ENCODE measurements at places on chromosomes 7 and 10.
A peak's percentile ranks its signal among the peaks of the same experiment; 100 is the strongest.

GRCh38 chr7:1812509-1813393, 142.7 kb downstream of the ELFN1 start:
- DNase-seq, result no peak

DNA sequence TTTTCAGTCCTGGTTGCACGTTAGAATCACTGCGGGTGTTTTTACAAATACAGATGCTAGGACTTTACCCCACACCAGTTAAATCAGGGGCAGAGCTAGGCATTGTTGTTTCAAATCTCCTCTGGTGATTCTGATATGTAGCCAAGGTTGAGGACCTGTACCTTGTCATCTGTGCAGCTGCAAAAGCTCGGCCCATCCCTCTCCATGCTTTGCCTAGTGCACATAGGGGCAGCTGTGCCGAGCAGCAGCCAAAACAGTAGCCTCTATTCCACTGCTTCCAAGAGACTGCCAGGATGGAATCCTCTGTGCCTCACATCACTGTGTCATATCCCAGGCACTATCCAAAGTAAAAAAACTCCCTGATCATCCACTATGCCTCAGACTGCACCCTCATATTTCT, 181.3 kb downstream of the CDK14 start:
- no peak for DNase-seq

DNA sequence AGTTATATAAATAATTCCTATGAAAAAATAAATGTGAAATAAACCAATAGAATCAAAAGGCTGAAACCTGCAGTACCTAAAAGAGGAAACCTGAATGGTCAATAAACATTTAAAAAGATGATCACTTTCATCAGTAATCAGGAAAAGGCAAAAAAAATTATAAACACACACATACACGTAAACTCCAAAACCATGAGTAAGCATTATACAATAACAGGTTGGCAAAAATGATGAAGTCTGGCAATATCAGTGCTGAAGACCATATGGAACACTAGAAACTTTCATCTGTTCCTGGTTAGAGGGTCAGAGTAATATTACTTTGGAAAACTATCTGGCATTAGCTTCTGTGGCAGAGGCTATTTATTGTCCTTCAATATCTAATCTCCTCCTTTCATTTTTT, 38.5 kb downstream of the PTF1A start:
- no peak for DNase-seq

GRCh38 chr7:90595801-90596670, at the start of gene CDK14:
Gene CDK14, plus strand, starts transcription at chr7:90596321. Its CDS starts 307 bp downstream, at chr7:90596628.
- peak; percentile 83 for DNase-seq

DNA sequence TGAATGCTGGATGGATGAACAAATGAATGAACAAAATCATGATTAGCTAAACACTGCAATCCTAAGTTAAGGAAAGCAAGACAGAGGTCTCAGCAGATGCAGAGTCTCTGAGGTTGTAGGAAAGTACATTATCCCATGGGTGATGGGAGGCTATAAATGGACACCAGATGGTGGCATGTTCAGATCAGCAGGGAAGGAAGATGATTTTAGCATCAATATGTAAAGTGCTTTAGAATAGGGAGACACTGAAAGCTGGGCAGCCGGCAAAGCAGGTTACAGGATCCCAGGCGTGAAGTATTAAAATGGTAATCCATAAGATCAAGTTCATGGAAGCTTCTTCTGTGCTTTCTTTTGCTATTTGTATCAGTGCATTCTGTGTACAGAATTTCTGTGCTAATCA, 7.9 kb upstream of the RAPGEF5 start:
- DNase-seq, result no peak

GRCh38 chr7:116766881-116767280, 94.9 kb downstream of the MET start:
- no peak for DNase-seq

- DNase-seq, result no peak
These were observed 50.6 kb upstream of the DUSP5 start for GRCh38 chr10:110446954-110447608.

- no peak for DNase-seq
These were observed 7.2 kb downstream of the SFMBT2 start for GRCh38 chr10:7403620-7404019.

DNA sequence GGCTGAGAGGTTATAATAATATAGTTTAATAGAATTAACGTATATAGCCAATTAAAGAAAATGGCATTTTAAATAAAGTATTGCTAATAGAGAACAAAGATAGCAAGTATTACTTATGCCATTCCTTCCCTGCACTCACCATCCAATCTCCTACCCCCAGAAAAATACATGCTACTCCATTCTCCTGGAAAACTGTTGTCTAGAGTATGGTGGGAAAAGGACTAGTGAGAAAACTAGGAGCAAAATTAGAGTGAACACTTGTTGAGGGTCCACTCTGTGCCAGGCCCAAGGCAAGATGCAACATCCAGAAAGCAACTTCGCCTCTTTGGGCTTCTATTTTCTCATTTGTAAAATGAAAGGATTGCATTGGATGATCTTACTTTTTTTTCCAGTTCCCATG, 149.1 kb downstream of the CPED1 start:
- no peak for DNase-seq

- no peak for DNase-seq
These were observed 39.0 kb upstream of the PTPRZ1 start for GRCh38 chr7:121833991-121834390.

GRCh38 chr10:661597-662222, 27.8 kb downstream of the DIP2C start:
- no peak for DNase-seq

GRCh38 chr7:144622745-144623144, 213.1 kb downstream of the TPK1 start:
- no peak for DNase-seq

- no peak for DNase-seq
These were observed 132.9 kb downstream of the LRRN3 start for GRCh38 chr7:111223802-111224253.

DNA sequence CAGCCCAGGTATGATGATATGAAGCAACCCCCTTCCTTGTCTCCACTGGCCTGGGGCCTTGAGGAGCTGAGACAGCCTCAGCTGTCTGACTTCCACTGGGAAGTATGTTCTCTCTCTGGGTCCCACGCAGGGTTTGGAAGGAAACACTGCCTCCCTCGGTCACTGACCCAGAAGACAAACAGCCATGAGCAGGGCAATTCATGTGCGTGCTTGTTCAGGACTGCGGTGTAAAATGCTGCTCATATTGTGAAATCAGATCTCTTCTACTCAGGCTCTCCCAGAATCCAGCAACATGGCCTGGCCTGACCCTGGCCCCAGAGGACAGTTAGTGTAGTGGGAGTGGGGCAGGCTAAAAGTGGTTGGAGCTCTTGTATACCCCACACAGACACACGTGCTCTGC, 2.8 kb downstream of the CLCN1 start:
- no peak for DNase-seq

DNA sequence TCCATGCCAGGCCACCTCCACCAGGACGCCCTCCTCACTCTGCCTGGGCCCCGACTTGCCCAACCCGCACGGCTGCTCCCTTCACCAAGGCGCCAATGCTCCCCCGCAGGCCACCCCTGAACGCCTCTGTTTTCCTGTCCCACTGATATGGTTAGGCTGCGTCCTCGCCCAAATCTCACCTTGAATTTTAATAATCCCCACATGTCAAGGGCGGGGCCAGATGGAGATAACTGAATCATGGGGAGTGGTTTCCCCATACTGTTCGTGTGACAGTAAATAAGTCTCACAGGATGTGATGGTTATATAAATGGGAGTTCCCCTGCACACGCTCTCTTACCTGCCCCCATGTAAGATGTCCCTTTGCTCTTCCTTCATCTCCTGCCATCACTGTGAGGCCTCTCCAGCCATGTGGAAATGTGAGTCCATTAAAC, 29.8 kb downstream of the RSU1 start:
- DNase-seq, result no peak

DNA sequence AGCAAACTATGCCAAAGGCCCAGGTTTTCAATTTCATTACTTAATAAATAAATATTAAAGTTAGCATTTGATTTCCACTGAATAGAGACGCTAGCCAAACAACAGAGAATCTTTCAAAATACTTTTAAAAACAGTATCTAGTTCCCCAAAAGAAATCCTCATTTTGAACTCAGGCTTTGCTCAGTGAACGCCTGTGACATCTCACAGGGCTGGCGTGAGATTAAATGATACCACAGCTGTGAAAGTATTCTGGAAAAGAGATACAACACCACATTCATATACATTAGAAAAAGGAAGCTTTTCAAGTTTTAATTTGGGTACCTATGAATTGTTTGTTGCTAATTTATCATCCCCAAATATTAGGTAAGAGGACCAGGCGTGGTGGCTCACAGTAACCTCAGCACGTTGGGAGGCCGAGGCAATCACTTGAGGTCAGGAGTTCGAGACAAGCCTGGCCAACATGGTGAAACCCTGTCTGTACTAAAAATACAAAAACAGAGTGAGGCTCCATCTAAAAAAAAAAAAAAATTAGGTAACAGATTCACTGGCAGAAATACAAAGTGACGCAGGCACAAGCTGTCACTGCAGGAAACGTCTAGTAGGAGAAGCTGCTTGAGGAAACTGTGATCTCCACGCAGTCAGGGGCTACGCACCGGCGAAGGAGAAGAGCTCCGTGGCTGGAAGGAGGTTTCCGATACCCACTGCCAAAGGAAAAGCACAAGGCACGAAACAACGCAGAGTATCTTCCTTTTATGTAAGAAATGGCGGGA, 50.0 kb downstream of the AMZ1 start:
- no peak for DNase-seq

GRCh38 chr7:96596120-96596826, 113.4 kb downstream of the SEM1 start:
- peak; percentile 99 for DNase-seq

DNA sequence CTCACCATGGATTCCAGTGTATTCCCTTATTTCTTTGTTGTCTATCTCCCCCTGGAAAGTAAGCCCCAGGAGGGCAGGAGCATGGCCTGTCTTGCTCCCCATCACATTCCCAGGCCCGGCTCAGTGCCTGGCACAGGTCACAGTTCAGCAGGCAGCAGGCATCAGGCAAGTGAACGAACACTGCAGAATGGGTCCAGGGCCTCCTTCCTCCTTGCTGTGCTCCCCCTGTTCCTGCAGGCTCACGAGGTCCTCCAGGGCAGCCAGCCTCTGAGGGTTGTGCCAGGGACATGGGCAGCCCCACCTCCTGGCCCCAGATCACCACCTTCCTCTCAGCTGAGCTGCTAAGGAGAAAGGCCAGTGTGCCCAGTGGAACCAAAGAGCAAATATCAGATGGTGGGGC, 41.8 kb downstream of the PDLIM1 start:
- no peak for DNase-seq

- DNase-seq, result no peak
These were observed 25.1 kb upstream of the DDIT4 start for GRCh38 chr10:72248468-72249151.

- no peak for DNase-seq
These were observed 28.4 kb upstream of the PDLIM1 start for GRCh38 chr10:95319239-95319638.

DNA sequence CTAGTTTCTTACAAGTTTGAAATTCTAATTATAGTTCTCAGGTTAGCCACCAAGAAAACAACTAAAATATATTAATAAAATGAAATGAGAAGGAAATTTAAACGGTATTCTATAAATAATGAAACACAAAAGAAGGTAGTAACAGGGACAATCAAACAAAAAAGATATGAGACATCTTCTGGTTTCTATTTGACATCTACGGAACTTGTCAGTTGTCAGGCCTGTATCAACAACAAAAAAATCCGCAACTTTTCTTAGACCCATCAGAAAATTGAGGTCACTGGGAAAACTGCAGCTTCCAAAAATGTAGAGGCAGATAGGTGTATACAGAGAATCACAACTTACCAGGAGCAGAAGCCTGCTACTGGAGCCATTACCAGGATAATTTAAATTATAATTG, 70.6 kb downstream of the ZPBP start:
- no peak for DNase-seq

DNA sequence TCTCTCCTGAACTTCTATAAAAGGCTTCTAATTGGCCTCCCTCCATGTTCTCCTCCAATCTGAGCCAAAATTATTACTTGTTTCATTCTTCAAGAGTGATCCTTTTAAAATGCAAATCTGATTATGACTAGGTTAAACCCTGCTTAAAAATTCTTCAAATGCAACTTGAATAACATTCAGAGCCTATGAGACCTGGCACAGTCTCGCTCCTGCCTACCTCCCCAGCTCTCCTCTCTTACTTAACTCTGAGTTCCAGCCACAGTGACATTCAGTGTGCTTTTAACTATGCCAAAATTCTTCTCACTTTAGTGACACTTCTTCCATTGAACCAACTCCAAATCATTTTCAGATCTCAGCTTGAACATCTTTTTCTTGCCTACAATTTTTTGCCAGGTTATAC, 68.8 kb downstream of the TMEM168 start:
- DNase-seq, result no peak

DNA sequence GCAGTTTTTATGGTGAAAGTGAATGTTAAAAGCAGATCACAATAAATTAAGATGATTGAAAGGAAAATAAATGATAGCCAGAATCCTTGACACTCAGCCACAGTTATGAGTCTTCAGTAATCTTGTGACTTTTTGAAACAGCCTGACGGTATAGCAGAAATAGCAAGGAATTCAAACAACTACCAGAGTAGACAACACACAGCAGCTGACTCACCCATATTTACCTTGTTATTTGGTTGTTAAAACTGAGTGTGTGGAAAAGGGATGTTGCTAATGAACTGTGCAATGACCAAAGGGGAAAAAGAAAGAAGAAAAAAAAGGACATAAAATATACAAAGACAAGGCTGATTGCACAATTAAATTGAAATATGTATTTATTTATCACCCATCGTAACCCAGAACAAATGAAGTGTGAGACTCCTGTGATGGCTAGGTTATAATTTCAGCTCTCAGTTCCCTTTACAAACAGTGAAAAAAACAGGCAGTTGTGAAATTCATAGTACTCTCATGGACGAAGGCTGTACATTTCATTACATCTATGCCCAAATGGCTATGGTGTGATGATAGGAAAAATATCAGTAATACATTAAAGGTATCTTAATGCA, 1023.0 kb upstream of the SORCS1 start:
- DNase-seq, result no peak

DNA sequence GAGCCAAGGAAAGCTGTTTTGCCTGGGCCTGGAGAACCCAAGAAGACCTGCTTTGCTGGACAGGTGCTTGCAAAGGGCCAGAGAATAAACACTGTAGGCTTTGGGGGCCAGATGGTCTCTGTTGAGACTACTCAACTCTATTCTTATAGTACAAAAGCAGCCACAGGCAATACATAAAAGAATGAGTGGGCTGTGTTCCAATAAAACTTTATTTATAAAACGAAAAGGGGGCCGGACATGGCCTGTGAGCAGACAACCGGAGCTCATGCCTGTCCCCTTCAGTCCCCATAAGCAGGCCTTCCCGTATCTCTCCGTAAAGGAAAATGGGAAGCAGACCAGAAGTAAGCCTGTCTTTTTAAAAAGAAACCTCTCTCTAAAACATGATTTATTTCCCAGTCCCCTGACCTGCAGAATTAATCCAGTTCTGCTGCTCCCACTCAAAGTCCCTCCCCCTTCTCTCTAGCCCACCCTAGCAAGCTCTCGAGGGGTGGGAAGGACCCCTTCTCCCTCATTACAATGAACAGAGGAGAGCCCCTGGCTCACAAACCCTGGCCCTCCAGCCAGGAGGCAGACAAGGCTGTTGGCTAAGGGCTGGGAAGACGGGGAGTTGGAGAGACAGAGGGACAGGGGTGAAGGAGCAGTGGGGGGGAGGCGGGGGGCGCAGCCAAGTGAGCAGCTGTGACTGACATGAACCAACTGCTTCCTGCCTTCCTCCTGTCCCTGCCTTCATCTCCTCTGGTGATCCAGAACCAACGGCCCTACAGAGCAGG, 177.8 kb downstream of the NEURL1 start:
- no peak for DNase-seq
